ENCODE measurements at places on chromosomes 16 and 17. TPM values are rescaled to one million over a fixed set of nuclear protein-coding genes. Genes with fewer than 3 reads are reported as not detected.

PLA2G10 gene
- not detected for total RNA-seq

SRCIN1 gene
- 0.28 TPM for total RNA-seq

CLEC19A gene
- not detected for total RNA-seq

TAC4 gene
- not detected for total RNA-seq

CLEC18B gene
- total RNA-seq: 0.24 TPM

PRAC2 gene
- not detected for total RNA-seq

- no peak overlapping the region for H3K27ac ChIP-seq
- peaks cover 17% of the 10 kb centered on the region for H3K4me1 ChIP-seq
- H3K4me3 ChIP-seq: no peak overlapping the region
- no peak for DNase-seq
Measured at GRCh38 chr17:29073520-29073919, 30.6 kb downstream of the PIPOX start.

DNA sequence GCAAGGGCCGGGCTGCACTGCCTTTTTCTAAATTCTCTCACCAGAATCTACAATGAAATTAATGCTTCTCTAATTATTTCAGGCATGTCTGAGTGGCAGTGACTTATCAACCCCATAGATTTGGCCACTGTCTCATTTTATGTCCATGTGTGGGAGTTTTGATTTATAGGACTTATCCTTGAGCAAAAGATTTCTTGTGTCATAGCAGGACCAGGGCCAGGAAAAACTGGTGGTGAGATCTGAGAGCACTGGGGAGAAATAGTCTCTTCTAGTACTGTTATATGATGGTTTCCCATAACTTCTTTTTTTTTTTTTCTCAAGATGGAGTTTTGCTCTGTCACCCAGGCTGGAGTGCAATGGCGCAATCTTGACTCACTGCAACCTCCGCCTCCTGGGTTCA is 1.5 kb upstream of the KRT23 start:
- H3K36me3 ChIP-seq: no peaks in the 10 kb centered on the region
- H3K4me1 ChIP-seq: no peaks in the 10 kb centered on the region
- H3K27me3 ChIP-seq: no peaks in the 10 kb centered on the region
- H3K4me3 ChIP-seq: no peak overlapping the region
- H3K27ac ChIP-seq: no peak overlapping the region

GRCh38 chr17:43940630-43941029 is 1.6 kb downstream of the PPY start:
- H3K27ac ChIP-seq: no peak overlapping the region
- H3K27me3 ChIP-seq: peaks cover 3% of the 10 kb centered on the region
- no peak overlapping the region for H3K4me3 ChIP-seq
- H3K36me3 ChIP-seq: no peaks in the 10 kb centered on the region

- H3K4me1 ChIP-seq: peaks cover 38% of the 10 kb centered on the region
- no peak for DNase-seq
- H3K27me3 ChIP-seq: peaks cover 14% of the 10 kb centered on the region
Measured at GRCh38 chr16:90020838-90021382, 1.7 kb upstream of the DBNDD1 start.

DNA sequence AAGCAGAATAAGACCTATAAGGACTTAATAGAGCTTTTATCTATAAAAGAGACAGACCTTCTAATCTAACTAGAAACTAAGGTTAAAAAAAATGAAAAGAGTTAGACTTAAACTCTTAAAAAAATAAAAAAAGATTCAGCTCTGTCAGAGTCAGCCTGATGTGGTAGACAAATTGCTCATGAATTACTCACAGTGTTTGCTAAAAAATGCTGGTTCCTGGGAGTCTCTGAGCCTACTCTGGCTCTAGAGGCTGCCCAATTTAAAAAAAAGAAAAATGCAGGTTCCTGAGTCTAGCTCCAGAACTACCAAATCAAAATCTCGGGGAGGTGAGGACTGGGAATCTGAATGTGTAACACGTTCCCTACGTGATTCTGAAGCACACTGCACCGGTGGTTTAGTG is 18.1 kb downstream of the SOST start:
- no peaks in the 10 kb centered on the region for H3K36me3 ChIP-seq
- H3K27ac ChIP-seq: no peak overlapping the region
- no peaks in the 10 kb centered on the region for H3K27me3 ChIP-seq
- H3K4me1 ChIP-seq: no peaks in the 10 kb centered on the region

DNA sequence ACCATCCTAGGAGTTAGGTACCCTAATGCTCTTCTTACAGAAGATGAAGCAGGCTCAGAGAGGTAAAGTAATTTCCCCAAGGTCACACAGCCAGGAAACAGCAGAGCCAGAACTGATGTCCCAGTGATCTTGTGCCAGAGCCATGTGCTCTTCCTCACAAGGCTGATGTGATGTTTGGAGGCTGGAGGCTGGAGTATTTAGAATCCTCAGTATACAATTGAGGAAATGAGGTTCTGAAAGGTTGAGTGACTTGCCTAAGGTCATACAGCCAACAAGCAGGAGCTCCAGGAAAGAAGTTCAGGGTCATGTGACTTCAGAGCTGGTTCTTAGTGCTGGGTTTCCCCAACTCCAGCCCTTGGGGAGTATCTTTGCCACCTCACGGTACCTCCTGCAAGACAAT is 18.5 kb downstream of the ITPRIPL2 start:
- H3K27ac ChIP-seq: no peak overlapping the region
- H3K4me3 ChIP-seq: no peak overlapping the region
- no peaks in the 10 kb centered on the region for H3K36me3 ChIP-seq
- peaks cover 18% of the 10 kb centered on the region for H3K4me1 ChIP-seq
- DNase-seq: no peak

GRCh38 chr17:15265131-15265530 is at the start of gene PMP22:
Gene PMP22 (minus strand): TSS chr17:15265326. CDS start chr17:15260727, 4,599 bp downstream.
- no peak within 1 kb of the TSS for H3K4me3 ChIP-seq
- no peak for DNase-seq
- H3K27ac ChIP-seq: no peak within 1 kb of the TSS
- H3K36me3 ChIP-seq: no peaks in the 10 kb centered on the region
- H3K4me1 ChIP-seq: peaks cover 12% of the 10 kb centered on the region

DNA sequence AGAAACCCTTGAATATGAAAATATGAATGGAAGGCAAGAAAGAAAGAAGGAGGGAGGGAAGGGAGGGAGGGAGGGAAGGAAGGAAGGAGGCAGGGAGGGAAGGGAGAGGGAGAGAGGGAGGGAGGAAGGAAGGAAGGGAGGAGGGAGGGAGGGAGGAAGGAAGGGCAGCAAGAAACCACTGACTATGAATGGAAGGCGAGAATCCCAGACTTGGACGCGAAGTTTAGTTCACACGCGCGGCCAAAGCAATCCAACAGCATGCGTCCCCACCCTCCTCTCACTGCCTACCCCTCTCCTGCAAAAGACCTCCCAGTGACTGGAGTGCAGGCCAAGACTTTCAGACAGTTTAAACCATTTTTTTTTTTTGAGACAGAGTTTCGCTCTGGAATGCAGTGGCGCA is 7.9 kb upstream of the SMARCD2 start:
- no peak overlapping the region for H3K27ac ChIP-seq
- no peak overlapping the region for H3K4me3 ChIP-seq
- H3K4me1 ChIP-seq: peaks cover 15% of the 10 kb centered on the region
- no peak for DNase-seq
- no peaks in the 10 kb centered on the region for H3K27me3 ChIP-seq
- no peaks in the 10 kb centered on the region for H3K36me3 ChIP-seq

DNA sequence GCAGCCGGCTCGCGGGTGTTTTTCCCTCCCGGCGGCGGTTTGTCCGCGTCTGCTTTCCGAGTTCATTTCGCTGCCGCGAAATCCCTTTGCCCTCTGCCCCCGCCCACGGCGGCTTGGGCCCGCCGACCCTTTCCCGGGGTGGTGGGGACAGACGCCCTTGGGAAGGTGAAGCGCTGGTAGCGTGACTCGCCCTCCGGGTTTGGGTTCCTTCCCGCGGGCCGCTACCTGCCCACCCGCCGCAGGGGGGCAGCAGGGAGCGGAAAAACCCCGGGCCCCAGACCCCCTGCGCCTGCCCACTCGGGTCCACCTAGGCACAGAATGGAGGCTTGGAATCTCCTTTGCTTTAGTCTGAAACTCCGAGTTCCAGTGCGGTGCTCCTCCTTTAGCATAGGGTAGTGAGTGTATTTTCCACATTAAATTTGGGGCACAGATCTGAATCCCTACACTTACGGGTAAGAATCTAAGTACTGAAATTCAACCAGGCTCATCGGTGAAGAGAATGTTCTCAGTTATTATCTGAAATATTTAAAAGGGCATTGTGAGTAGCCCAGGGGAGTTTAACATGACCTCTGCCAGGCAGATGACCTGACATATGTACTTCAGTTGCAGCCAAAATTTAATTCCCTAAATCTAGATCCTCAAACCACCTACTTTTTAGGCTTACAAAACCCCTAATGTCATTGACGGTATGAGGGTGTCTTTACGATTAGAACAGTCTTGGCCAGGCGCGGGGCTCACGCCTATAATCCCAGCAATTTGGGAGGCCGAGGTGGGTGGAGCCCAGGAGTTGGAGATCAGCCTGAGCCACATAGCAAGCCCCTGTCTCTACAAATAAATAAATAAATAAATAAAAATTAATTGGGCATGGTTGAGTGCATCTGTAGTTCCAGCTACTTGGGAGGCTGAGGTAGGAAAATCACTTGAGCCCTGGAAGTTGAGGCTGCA is 1.0 kb downstream of the NME2 start:
- H3K36me3 ChIP-seq: peaks cover 21% of the 10 kb centered on the region
- DNase-seq: peak; percentile 54
- H3K27ac ChIP-seq: peak overlapping the region; percentile 70
- H3K4me3 ChIP-seq: peak overlapping the region; percentile 90
- peaks cover 23% of the 10 kb centered on the region for H3K4me1 ChIP-seq

DNA sequence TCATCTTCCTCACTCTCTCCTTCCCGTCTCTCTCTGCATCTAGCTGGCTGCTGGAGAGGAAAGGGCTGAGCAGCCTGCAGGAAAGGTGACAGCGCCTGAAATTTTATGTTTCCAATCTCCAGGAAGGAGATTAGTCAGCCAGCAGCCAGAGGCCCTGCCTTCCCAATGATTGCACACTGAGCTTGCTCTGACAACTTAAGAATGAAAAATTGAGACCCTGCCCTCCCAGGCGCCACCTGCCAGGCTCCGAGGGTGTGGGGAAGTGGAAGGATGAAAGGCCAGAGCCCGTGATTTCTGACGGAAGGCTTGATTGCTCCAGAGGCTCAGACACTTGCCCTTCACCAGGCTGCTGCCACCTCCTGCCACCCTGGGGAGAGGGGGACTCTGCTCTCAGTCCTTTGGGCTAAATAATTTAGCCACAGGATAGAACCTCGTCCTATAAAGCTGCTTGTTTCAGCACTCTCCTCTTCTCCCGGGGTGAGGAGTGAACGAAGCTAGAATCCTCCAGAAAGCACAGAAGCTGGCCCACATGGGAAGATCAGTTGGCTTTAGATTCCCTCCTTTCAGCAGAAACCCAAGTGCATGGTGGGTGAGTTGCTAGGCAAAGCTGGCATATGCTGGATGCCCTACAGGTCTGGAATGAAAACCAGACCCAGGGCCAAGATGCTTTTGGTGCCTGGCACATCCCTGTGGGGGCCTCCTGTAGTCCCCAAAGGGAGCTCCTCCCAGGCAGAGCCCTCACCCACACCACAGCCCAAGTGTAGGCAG is 33.5 kb downstream of the GRIN2C start:
- no peak for DNase-seq
- peaks cover 27% of the 10 kb centered on the region for H3K36me3 ChIP-seq
- no peak overlapping the region for H3K4me3 ChIP-seq
- H3K27ac ChIP-seq: no peak overlapping the region
- no peaks in the 10 kb centered on the region for H3K4me1 ChIP-seq
- H3K27me3 ChIP-seq: no peaks in the 10 kb centered on the region

DNA sequence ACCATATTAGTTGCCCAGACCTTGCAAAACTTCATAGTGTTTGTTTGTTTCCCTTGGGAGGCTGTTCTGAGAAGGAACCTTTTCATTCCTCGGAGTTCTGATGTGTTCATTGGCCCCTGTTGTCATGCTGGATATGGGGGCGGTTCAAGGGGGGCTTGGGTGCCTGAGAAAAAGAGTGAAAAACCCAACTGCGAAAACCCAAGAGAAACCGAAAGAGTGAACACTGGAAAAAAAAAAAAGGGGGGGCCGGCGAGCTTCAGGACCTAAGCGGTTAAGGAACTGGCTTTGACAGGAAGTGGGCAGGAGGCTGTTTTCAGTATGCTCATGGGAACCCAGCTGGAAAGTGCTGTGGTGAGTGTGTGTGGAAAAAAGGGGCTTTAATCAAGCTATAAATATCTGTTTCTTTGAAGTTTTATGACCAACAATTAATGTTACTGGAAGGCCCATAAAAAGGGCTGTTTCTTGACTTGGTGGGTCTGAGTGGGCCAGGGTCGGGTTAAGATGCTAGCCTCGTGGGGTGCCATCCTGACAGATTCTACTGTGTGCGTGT is 510.7 kb downstream of the MAF start:
- peaks cover 60% of the 10 kb centered on the region for H3K4me1 ChIP-seq
- peak overlapping the region; percentile 0 for H3K4me3 ChIP-seq
- no peaks in the 10 kb centered on the region for H3K27me3 ChIP-seq
- H3K36me3 ChIP-seq: no peaks in the 10 kb centered on the region

DNA sequence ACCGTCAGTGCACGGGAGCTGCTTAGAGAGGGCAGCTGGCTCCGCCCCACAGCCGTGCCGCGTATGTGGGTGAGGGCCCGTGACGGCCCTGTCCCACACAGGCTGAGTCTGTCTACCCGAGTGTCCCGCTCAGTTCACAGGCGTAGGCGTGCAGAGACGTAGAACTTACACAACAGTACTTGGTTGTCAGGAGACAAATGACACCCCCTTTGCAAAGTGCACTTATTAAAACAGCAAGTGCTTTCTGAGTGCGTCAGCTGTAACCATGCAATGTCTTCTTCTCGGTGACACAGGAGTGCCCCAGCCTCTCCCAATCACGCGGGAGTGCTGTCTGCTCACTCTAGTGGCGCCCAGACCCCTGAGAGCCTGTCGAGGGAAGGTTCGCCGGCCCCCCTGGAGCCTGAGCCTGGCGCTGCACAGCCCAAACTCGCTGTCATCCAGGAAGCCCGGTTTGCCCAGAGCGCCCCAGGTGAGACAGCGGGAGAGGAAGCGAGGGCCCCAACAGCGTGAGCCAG is 64.2 kb downstream of the FOXK2 start:
- peaks cover 35% of the 10 kb centered on the region for H3K36me3 ChIP-seq
- H3K4me3 ChIP-seq: no peak overlapping the region
- no peak overlapping the region for H3K27ac ChIP-seq
- H3K27me3 ChIP-seq: no peaks in the 10 kb centered on the region
- H3K4me1 ChIP-seq: no peaks in the 10 kb centered on the region
- no peak for DNase-seq

DNA sequence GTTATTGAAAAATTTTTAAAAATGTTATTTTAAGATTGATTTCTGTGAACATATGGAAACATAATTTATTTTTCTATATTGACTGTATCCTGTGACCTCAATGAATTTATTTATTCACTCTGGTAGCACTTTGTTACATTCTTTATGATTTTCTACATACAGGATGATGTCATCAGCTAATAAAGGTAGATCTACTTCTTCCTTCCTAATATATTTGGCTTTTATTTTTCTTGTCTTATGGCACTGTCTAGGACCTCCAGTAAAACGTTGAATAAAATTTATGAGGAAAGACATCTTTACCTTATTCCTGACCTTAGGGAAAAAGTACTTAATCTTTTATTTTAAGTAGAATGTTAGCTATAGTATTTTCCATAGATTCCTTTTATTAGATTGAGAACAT is 78.8 kb upstream of the MAF start:
- no peaks in the 10 kb centered on the region for H3K27me3 ChIP-seq
- H3K27ac ChIP-seq: no peak overlapping the region
- no peak overlapping the region for H3K4me3 ChIP-seq
- H3K36me3 ChIP-seq: no peaks in the 10 kb centered on the region

Measured in natural killer cell (primary cell).